ENCODE measurements at places on chromosomes 12 and 14.
A peak's percentile ranks its signal among the peaks of the same experiment; 100 is the strongest.

- no peak for DNase-seq
Observed at GRCh38 chr12:2937500-2937899, 21.7 kb upstream of the TEAD4 start.

GRCh38 chr14:70646705-70647104, 5.0 kb downstream of the TTC9 start:
- DNase-seq: no peak

GRCh38 chr14:28772613-28773012, 6.0 kb downstream of the FOXG1 start:
- no peak for DNase-seq

- no peak for DNase-seq
Observed at GRCh38 chr12:40376533-40377267, 151.9 kb downstream of the LRRK2 start.

- DNase-seq: no peak
Observed at GRCh38 chr12:113959096-113959495, 7.0 kb downstream of the RBM19 start.

- no peak for DNase-seq
Observed at GRCh38 chr14:62117751-62118105, 355.5 kb downstream of the SNAPC1 start.

GRCh38 chr12:124848621-124849380, 14.9 kb downstream of the SCARB1 start:
- DNase-seq: no peak

DNA sequence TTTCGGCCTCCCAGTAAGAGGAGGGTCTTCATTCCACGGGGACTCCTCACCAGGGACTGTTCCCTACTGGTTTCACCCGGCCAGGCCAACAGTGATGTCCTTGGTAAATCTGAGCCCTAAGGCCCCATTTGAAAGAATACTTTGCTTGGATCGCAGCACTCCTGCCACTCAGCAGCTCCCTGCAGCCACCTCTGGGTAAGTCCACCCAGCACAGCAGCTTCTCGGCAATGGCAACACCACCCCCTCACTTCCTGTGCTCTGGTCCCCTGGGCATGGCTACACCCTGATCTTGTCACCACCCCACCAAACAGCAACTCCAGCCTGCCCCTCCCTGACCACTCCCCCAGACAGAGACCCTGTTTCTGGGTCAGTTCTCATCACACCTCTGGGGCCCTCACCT, 100.3 kb downstream of the SETD3 start:
- no peak for DNase-seq

DNA sequence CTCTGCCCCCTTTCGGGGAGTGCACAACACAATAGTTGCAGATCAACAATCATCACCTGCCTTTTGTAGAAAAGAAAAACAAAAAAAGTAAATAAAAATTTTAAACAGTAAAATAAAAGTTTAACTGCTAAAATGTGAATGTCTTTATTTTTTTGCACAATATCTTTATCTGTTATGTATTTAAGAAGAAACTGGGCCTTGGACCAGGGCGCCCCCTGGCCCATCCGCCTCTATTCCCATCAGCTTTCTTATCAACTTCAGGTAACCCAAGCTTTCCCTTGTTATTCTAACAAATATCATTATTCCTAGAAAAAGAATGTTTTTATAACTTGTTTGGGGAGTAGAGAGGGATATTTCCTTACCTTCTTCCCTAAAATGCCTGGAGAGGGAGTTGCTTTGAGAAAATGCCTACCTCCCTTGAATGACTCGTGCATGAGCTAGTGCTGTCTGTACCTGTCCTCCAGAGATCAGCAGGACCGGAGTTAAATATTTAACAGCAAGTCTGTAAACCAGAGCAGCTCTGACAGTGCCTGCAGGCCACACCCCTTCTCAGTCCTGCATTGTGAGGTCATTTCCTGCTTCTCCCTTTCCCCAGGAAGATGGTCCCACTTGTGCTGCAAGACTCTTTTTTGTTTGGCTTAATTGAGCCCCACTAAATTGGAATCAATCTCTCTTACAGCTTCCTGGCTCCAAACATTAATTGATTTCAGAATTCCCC, 192.8 kb upstream of the RGS6 start:
- DNase-seq: no peak

GRCh38 chr12:76920172-76921099, 41.6 kb upstream of the CSRP2 start:
- DNase-seq: no peak

DNA sequence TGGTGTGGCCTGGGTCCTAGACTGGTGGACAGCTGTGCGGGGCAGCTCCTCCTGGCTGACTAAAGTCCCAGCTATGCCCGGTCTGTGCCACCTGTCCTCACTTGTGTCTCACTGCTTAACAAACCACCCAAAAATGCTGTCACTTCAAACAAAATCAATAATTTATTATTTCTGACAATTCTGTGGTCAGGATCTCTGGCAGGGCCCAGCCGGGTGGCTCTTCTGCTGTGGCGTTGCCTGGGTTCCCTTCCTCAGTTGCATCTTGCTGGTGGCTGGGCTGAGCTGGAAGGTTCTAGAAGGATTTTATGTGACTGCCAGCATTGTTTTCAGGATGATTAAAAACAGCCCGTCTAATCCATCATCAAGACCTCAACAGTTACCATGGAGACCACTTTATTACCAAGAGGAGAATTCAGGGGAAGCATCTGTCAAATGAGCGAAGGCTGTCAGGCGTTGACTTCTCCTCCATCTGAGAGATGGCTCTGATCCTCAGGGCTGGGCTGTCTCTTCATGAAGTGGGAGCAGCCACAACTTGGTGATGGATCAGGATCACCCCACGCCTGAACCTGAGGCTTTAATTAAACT, 280.6 kb upstream of the SFSWAP start:
- DNase-seq: no peak

GRCh38 chr12:51321882-51322281, 2.1 kb downstream of the BIN2 start:
- no peak for DNase-seq

DNA sequence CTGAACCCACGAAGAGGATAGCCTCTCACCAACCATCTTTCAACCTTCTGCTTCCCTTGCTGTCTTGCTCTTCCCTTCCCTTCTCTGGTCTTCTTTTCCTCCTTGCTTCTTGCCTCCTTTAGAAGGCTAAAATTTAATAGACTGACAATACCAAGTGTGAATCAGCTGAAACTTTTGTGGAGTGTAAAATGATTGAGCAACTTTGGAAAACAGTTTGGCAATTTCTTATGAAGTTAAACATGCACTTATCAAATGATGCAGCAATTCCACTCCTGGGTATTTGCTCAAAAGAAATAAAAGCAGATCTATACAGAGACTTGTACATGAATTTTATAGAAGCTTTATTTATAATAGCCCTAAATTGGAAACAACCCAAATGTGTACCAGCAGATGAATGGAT, 3.3 kb upstream of the KRT86 start:
- DNase-seq: no peak

- no peak for DNase-seq
Observed at GRCh38 chr12:131773582-131774221, 54.5 kb upstream of the MMP17 start.

GRCh38 chr12:52351196-52352059, 15.9 kb downstream of the KRT85 start:
- DNase-seq: no peak

DNA sequence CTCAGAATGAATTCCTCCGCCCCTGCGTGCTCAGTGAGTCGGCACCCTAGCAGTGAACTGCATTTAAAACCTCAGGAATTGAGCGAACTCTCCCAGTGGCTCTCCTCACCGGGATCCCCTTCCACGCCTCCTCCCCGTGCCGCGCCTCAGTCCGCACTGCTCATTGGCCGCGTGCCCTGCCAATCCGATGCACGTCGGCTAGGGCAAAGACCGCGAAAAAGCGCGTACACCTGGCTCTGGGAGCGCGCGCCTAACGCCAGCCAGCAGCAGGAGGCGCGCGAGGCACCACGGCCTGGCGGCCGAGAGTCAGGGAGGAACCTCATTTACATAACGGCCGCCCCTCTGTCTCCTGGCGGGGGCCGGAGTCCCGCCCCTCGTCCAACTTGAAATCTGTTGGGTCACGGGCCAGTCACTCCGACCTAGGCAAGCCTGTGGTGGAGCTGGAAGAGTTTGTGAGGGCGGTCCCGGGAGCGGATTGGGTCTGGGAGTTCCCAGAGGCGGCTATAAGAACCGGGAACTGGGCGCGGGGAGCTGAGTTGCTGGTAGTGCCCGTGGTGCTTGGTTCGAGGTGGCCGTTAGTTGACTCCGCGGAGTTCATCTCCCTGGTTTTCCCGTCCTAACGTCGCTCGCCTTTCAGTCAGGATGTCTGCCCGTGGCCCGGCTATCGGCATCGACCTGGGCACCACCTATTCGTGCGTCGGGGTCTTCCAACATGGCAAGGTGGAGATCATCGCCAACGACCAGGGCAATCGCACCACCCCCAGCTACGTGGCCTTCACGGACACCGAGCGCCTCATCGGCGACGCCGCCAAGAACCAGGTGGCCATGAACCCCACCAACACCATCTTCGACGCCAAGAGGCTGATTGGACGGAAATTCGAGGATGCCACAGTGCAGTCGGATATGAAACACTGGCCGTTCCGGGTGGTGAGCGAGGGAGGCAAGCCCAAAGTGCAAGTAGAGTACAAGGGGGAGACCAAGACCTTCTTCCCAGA, at the start of gene HSPA2:
HSPA2 (plus strand) TSS at position 534 of the 995 bp plus-strand sequence; CDS start at position 643, 109 bp downstream.
- peak; percentile 97 for DNase-seq

- peak; percentile 78 for DNase-seq
Observed at GRCh38 chr12:123471374-123472068, 13.6 kb downstream of the SNRNP35 start.

GRCh38 chr12:123024819-123025391, 44.4 kb downstream of the ARL6IP4 start:
- DNase-seq: no peak

DNA sequence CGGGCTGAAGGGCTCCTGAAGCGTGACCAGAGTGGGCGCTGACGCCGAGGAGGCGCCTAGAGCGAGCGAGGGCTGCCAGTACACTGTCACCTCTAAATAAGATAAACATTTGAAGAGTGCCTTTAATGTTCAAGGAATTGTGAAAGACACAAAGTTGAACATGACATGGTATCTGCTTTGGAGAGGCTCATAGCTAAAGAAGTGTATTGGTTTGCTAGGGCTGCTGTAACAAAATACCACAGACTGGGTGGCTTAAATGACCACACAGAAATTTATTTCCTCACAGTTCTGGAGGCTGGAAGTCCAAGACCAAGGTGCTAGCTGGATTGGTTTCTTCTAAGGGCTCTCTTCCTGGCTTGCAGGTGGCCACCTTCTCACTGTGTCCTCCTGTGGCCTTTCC, 33.7 kb upstream of the NUBPL start:
- DNase-seq: no peak

GRCh38 chr12:126163984-126164383, 1098.7 kb downstream of the AACS start:
- DNase-seq: no peak

DNA sequence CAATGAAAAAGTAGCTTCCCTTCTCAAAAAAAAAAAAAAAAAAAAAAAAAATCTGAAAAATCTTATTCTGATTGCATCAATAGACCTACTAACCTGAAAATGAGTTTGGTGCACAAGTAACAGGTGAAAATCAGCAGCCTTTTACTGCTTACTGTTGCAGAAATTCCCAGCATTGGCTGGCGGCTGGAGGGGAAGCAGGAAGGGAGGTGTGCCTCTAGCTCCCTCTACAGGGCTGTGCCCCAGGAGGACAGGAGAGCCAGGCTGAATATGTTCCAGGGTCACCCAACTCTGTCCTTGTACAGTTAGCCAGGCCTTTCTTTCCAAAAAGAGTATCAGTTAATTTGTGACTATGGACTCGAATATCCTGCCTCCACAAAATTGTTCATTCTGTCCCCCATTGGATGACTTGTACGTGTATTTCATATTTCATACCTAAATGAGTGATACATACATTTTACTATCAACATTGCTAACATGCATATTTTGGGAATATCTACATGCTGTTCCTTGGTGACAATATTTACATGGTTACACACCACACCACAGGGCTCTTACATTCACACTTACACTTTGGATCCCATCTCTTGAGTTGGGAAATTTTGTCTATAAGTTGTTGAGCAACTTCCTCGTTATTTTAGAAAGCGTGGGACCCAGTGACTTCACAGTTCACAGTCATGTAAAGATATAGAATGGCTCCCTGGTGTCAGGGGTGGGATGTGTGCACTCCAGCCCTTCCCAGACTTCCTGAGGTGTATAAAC, 124.8 kb downstream of the SAMD4A start:
- peak; percentile 58 for DNase-seq

GRCh38 chr14:22388669-22389595, 200.1 kb downstream of the DAD1 start:
- DNase-seq: no peak

DNA sequence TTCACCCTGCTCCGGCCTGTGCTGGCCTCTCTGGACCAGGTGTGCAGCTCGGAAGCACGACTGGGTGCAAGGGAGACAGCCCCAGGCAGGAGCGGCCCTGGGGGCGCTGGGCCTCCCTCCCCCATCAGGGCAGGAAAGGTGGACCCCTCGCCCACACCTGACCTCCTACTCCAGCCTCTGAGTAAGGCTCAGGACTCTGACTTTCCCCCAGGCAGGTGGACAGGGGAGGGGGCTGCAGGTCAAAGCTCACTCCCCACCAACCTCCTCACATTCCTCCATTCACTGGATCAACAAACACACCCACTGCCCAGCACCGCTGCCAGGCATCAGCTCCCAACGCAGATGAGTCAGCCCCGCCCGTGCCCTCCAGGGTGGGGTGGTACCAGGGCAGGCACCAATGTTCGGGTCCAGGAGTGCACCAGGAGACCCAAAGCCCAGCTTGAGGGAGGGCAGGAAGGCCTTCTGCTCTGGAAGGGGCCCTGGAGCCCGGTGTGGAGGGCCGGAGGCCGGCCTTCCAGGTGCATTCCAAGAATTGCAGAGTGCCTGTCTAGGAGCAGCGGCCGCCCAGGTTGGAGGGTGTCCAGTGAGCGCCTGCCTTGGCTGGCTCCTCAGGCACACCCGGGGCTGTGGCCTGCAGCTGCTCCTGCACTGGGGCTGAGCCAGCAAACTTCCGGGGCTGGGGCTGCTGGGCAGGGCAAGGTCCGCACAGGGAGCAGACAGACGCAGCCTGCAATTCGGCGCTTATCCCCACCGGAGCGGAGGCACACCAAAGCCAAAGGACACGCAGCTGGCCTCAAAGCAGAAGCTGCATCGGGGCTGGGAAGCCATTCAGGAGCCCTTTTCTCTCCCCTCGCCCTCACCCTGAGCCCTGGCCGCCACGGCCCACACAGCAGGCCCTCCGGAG, 1.6 kb upstream of the INF2 start:
- peak; percentile 77 for DNase-seq

DNA sequence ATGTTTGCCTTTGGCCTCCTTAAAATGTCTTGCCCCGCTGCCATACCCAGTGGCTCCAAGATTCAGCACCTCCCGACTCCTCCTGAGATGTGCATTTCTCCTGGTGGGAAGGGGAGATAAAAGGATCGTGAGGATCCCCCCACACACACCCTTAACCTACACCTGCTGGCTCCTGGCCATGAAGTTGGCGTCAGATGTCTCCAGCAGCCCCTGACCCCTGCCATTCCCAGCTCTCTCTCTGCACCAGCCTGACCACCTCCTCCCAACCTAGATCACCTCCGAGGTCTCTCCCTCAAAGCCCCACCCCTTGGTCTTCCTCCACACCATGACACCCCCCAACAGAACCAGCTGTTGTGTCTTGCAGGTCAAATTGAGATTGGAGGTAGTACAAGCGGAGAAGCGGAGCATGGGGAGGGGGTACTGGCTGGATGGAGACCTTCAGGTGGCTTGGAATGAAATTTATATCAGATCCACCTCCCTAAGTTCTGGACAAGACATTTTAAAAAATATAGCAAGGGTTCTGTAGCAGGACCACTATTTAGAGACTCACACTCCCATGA, 151.1 kb upstream of the FKBP4 start:
- DNase-seq: no peak

Data from AG08396 (cell line).